ENCODE measurements at places on chromosomes 11 and 22.
A peak's percentile ranks its signal among the peaks of the same experiment; 100 is the strongest.

DNA sequence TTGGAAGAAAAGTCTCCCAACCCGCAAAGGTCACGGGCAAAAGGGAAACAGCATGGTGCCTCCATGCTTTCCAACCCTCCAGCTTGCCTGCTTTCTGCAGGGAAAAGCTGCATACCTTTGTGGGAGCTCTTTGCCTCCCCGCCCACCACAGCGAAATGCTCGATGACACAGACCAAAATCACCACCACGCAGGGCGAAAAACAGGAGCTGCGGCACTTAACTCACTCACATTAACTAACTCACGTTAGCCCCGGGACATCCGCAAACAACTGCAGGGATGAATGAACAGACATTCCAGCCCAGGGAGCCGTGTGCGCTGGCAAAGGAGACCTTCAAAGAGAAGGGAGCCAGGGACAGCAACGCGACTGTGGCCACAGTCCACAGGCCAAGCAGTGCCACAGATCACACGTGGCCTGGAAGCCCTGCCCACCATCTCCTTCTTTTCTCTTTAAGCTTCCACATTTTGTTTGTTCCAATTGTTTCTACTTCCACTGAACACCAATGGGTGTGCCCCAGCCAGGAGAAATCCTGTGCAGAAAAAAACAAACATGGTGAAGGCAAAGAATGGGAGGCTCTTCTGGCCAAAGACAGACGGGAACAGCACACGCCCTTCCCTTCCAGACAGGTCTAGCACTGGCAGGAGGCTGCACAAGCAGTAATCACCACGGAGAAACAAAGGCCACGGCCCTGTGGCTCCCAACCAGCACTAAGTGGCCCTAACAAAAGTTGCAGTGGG is 39.3 kb downstream of the DUSP8 start:
- DNase-seq, result no peak

- DNase-seq, result peak; percentile 38
Observed at GRCh38 chr22:46560696-46561295, 23.4 kb upstream of the CELSR1 start.

- DNase-seq, result peak; percentile 10
Observed at GRCh38 chr22:49212002-49212401, 615.7 kb downstream of the BRD1 start.

DNA sequence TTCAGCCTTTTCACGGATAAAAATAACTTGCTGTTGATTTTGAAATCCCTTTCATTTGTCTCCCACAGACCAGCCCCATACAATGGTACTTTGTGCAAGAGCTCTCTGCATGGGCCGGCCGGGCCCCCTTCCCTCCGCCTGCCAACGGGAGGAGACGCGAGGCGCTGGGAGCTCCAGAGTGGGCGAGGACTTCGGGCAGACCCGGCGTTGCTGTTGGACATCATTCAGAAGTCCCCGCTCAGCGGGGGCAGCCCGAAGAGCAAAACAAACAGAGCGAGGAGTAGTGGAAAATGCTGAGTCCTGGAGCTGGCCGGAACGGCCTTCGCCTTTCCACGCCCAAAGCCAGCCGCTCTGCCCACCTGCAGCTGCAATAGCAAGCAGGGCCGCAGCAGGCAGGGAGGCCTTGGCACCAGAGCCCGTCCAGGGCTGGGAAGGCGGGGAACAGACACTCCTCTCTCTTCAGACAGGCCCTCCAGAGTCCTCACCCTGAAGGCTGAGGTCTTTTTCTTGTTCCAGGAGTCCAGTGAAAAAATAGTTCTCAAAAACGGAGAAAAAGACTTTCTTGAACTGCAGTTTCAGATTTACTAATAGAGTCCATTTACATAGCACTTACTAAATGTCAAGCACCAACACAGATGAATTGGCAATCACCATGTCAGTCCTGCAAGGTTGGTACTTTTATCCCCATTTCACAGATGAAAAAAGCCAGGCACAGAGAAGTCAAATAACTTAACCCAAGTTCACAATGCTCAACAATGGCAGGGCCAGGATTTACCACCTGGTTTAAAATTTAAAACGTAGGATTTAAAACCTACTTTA is 135.5 kb downstream of the ETS1 start:
- DNase-seq, result peak; percentile 74

DNA sequence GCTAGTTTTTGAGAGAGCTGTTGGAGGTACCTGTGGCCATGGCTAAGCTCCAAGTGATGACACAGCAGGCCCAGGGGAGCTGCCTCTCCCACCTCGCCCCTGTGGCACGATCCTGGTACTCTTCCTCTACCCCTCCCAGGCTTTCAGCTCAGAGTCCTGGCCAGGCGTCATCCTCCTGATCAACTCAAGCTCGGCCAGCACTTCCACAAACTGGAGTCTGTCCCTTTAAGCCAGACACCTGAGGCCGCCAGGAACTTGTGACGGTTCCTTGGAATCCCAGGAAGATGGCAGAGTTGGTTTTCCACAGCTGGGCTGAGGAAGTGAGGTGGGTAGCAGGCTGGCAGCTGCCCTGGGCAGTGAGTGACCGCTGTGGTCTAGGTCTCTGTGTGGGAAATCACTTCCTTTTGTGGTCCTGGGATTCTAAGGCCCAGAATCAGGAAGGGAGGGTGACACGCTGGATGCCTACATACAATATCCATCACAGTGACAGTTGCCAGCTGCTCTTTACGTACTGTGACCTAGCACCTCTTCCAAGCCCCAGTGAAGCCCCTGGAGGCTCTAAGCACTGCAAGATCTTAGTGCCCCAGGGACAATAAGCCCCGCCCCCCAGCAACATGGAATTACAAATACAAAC is 3.2 kb upstream of the CST6 start:
- no peak for DNase-seq

- DNase-seq, result no peak
Observed at GRCh38 chr11:43327987-43328386, 16.2 kb downstream of the API5 start.
